CD8-positive, alpha-beta T cell (primary cell): ENCODE measurements at places on chromosomes 1 and 21. TPM values are rescaled to one million over a fixed set of nuclear protein-coding genes. Genes with fewer than 3 reads are reported as not detected.

GRCh38 chr1:187092104-187092503, 263.4 kb downstream of the PLA2G4A start:
- no peak for DNase-seq

DNA sequence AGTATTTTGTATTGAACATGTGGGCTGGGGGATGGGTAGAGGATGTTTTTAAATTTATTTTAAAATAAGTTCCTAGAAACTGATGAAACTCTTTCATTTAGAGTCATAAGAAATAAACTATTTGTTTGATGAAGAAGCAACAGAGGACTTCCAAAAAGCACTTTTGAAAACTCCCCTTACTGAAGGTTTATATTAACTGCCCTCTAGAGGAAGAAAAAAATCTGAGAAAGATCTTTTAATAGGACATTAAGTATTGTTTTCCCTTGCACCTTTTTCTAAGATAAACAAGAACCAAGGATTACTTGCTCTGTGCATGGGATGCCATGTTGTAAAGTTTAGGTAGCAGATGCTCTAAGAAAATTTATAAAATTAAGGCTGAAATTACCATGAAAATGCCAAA, 14.1 kb downstream of the DISP1 start:
- no peak for DNase-seq

DNA sequence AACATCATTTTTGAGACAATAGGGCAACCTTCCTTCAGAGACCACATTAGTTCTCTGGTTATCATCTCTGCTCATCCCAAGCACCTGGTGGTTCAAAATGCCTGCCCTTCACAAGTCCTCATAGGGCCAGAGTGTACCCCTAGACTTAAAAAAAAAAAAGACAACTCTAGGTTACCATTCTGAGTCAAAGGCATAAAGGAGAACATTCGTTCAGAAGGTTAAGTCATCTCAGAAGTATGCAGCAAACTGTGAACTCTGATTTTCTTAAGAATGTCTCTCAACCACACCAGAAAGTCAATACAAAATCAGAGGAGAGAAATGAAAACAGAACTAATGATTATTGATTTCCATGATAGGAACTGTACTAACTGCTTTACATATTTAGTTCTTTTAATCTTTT, 9.2 kb upstream of the BEND5 start:
- DNase-seq, result no peak

- no peak for DNase-seq
These were observed 26.4 kb upstream of the KCNC4 start for GRCh38 chr1:110183642-110184167.

DNA sequence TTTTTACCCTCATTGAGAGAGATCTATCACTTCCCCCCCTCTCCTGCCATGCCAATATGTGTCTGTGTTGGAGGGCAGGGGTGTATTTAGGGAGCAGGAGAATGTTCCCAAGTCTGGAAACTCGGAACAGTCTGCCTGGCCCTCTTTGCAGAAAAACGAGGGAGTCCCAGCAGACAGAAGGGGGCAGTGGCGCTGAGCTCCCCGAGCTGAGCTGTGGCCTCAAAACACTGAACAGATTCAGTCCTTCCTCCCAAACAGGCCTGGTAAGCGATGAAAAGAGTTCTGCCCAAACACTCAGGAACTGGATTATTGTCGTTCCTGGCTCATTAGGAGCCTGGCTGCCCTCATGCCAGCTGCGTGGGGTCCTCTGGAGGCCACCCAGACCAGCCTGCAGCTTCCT, 981 bp downstream of the CLDN14 start:
- DNase-seq, result no peak

DNA sequence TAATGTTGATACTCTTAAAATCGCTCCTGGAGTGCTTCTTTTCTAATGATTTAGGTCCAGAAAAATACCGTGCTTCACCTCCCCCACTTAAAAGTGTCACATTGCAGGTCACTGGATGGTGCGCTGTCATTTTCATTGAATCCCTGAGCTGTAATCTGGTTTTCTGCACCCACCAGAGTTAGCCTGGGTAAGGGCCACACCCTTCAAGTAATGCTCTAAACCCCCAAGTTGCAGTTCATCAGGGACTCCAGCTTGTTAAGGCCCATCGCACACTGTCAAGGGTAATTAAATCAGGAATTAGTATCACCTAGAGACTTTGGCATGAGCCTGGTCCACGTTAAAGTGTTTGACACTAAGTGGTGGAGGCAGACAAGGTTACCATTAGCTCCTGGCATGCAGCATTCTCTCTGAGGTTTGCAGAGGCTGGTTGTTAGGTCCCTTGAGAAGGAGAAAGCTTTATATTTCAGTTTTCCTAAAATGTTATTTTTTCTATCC, 34.0 kb downstream of the ASTN1 start:
- DNase-seq, result no peak

B3GALNT2 gene
- 6.5 TPM for total RNA-seq

AIRE gene
- not detected for total RNA-seq
